NCI-H2081 treated with DMSO at 0.1 percent for 48 hours (cell line): ENCODE measurements at places on chromosomes 1 and 21.

DNA sequence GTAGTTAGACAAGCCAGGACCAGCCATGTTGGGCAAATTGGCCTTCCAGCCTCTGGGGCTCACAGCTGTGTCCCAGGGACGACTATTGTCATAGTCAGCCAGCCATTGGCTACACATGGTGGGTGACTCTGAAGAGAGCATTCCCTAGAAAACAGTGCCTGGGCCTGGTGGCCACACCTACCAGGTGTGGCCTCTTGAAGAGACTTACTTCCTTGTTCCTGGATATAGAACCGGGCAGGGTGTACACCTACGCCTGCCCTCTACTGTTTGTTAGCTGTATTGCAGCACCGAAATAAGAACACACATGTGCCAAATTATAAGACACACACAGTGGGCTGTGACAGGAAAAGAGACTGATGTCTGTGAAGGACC lies 134.6 kb upstream of the ARHGEF16 start:
- no peak for DNase-seq

- DNase-seq = no peak
Observed at GRCh38 chr1:109826930-109827349, 63.2 kb upstream of the EPS8L3 start.

GRCh38 chr1:6358757-6359201 lies 34.8 kb downstream of the ACOT7 start:
- DNase-seq = no peak

DNA sequence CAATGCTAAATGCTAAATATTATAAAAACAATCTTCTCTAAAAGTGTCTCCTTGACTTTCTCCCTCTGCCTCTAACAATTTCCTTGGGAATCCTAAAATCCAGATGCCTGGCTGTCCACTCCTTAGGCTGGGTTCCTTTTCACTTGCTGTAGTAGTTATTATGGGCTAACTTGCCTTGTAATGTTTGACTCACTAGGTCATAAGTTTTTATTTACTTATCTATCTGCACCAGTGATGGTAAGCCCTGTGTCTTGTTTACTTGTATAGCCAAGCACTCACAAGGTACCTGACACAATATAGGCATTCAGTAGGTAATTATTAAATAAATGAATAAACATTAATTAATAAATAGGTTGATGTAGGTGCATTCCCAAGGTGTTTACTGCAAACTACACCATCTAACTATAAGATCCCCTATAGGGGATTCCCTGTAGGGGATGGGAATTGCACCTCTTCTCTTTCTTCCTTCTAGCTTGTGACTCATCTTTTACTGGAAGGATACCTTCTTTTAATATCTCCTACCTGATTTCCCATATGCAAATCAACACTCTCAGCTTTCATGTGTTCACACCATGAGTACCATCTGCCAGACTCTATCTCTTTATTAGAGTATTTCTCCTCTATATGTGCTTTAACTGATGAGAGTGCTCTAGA lies 14.7 kb upstream of the CHIA start:
- no peak for DNase-seq

DNA sequence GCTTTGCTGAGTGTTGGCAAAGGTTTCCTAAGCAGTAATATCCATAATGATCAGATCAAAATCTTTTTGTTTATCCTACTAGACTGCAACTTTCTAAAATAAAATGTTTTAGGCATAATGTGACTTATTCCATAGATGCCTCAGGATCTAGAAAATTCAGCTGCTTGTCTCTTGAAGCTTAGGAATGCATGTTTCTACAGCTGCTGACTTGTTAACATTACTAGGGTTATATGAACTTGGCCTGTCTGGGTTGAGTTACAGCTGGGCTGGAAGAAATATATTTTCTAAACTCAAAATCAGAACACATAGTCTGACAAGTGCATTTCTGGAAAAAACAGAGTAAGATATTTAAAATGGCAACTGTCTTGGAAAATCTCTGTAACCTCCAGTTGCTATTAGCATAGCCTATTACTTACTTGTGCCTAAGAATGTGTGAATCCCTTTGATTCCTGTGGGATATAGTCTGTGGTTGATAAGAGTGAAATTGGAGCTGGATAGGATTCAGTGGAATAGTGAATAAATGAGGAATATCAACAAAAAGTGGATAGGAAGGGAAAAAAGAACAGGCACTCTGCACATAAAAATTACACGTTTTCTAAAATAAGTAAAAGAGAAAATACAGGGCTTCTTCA lies 61.2 kb downstream of the RGS4 start:
- DNase-seq = no peak

DNA sequence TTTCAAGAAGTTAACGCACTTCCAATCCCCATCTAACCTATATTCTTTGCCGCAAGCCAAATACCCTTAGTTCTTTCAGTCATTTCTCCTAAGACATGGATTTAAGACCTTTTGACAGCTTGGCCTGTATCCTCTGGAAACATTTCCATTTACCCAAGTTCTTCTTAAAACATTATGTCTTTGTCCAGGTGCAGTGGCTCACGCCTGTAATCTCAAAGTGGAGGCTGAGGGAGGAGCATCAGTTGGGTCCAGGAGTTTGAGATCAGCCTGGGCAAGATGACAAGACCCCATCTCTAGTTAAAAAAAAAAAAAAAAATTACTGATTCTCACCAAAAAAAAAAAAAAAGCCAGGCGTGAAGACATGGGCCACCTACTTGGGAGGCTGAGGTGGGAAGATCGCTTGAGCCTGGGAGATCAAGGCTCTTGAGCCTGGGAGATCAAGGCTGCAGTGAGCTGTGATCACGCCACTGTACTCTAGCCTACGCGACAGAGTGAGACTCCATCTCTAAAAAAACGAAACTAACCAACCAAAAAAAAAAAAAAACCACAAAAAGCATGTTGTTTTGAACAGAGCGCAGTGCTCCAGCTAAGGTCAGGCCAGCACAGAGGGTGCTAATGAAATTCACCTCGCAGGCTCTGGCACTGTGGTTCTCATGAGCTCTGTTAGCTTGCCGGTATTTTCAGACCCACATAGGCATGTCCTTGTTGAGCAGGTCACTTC lies 36.0 kb downstream of the NUAK2 start:
- DNase-seq = no peak

- no peak for DNase-seq
Observed at GRCh38 chr1:31423418-31423947, 10.5 kb downstream of the SERINC2 start.

DNA sequence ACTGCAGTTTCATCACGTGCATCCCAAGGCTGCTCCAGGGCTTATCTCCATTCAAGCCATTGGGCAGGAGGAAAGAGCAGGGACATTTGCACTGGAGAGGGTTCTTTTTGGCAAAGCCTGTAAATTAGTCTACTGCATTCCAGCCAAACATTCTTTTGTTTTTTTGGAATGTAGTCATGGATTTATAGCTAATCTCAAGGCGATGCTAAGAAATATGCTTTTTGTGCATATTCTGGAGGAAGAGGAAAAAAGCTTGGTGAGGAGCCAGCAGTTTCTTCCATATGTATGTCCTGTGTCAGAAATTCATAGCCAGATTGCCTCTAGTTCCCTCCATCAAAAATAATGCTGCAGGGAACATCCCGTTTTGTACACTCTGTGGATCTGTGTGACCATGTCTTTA lies 221.4 kb downstream of the BACH1 start:
- no peak for DNase-seq

- DNase-seq = no peak
Observed at GRCh38 chr1:238153939-238154338, 263.2 kb upstream of the ZP4 start.

DNA sequence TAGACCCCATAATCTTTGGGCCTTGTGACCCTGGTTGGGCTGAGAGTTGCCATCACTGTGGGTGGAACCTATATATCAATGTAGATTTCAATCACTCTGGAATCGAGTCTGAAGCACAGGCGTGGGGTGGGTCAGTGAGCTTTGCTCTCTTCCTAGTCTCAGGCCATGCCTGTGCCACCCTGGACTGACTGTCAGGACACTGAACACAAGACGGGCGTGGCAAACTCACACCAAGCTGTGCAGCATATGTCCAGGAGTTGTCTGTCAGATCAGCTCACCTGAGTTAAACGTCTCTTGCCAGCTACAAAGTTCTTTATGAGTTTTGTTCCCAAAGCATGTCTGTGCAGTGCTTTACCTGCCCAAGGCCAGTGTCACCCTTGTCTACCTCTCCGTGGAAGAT lies 30.9 kb upstream of the ALPL start:
- DNase-seq = no peak

DNA sequence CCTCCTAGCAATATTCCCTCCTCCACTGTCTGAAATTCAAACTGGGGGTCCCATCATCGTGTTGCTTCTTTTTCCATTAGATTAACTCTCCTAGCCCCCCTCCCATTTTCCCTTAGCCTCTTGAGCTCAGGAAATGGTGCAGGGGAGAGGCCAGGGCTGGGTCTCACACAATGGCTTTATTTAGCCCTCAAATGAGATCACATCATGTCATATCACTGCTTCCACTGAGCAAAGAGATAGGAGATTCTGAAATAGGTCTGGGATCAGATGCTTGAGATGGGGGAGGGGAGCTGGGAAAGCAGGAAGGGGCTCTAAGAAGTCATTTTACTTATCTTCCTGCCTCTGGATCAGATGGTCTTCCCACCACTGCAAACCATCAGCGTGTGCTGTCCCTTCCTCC lies 17.8 kb upstream of the ARHGEF2 start:
- no peak for DNase-seq

- DNase-seq = peak; percentile 38
Observed at GRCh38 chr1:63189677-63190076, 132.7 kb upstream of the FOXD3 start.

GRCh38 chr1:109818271-109818987 lies 54.7 kb upstream of the EPS8L3 start:
- no peak for DNase-seq

GRCh38 chr1:234272656-234273312 lies 100.5 kb upstream of the COA6 start:
- peak; percentile 21 for DNase-seq

- DNase-seq = peak; percentile 29
Observed at GRCh38 chr1:235919833-235920441, 53.2 kb upstream of the LYST start.

DNA sequence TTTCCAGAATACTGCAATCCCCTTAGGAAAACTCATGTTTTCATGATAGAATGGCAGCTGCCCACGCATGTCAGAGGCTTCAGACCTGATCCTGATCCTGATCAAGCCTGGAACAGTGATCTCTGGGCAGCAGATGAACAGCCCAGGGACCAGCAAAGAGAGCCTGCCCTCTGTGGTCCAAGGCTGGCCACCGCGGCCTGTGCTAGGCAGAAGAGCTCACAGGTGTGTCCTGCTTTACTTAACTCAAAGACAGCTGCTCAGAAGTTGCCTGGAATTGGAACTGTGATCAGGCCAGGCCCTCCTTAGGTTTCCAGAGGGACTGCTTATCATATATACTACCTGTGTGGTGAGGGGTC lies 21.2 kb upstream of the BCAR3 start:
- DNase-seq = no peak

DNA sequence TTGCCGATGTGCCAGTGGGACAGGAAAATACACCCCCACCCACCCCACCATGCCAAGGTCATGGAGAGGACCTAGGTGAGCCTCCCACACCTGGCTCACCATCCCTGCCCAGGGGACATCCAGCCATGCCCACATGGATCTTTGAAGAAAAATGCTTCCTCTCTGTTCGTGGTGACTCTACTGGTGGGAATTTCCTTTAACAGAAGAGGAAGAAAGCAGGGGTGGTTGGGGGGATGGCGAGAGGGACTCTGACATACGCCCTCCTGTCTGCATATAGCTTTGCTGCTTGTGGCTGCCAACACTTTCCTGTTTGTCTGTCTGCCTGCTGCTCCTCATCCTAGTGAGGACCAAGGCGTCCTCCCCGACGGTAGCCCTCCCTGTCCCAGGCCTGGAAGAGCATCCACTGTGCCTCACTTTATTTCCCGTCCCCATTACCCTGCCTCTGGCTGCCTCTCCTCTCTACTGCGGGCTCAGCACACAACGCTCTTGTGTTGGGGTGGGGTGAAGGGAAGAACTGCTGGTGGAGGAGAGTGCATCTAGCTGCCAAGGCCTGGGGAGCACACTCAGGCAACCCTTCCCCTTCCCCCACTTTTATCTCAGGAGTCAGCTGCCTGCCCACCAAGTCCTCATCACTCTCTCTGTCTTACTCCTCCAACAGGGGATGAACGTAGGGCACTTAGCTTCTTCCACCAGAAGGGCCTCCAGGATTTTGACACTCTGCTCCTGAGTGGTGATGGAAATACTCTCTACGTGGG lies 2.5 kb downstream of the SEMA4A start:
- DNase-seq = no peak

DNA sequence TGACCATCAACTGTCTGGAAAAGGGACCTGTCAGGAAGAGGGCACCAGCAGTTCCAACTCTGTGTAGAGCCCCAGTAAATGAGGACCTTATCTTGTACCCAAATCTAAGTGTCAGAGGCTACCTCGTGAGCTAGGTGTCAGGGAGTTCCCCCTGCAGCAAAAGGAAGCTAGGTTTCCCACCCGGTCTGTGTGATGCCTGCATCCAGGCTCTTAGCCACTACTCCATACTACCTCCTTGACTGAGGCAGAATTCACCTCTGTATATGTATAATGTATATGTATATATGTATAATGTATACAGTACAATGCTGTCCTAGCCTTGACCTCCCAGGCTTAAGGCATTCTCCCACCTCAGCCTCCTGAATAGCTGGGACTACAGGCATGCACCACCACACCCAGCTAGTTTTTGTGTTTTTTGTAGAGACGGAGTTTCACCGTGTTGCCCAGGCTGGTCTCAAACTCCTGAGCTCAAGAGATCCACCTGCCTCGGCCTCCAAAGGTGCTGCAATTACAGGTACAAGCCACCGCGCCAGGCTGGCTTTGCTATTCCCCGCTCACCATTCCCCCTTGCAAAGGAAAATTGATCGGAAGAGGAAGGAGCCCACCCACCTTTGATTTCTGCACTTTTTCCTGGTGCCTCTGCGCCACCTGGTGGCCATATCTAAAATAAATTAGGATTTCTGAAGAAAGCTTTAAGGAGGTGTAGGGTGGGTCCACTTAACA lies 15.7 kb upstream of the LUZP1 start:
- DNase-seq = no peak

DNA sequence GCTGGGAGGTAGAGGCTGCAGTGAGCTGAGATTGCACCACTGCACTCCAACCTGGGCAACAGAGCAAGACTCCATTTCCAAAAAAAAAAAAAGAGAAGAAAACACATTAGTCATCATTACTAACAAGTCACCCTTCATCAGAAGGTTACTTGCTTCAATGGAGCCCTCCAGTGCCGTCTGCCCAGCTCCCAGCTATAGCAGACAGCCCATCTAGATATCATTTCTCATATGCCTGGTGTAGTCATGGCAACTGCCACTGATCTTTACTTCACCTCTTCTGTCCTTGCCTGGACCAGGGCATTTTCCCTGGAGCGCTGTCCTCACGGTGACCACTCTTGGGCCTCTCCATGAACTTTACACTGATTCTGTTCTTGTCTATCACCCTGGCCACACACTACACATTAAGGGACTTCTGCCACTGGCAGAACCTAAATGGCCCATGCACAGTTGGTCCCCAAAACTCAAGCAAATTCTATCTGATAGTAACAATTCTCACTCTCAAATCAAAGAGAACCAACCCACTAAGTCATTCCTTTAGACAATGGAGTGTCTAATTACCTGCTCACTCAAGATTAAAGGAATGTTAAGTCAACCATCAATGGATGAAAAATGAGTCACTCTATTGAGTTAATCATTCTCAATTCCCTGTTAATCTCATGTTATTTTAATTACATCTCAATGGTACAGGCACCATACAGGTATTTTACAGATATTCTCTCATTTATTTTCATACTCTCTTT lies 12.9 kb downstream of the GPA33 start:
- no peak for DNase-seq

- DNase-seq = no peak
Observed at GRCh38 chr1:157173900-157174410, 35.8 kb upstream of the ETV3 start.
